HFF-Myc (cell line): ENCODE measurements at places on chromosomes 16 and 17.

- no peak for DNase-seq
Observed at GRCh38 chr16:66278111-66278531, 88.4 kb upstream of the CDH5 start.

GRCh38 chr16:26204138-26204537 is 512.4 kb downstream of the HS3ST4 start:
- DNase-seq = no peak

DNA sequence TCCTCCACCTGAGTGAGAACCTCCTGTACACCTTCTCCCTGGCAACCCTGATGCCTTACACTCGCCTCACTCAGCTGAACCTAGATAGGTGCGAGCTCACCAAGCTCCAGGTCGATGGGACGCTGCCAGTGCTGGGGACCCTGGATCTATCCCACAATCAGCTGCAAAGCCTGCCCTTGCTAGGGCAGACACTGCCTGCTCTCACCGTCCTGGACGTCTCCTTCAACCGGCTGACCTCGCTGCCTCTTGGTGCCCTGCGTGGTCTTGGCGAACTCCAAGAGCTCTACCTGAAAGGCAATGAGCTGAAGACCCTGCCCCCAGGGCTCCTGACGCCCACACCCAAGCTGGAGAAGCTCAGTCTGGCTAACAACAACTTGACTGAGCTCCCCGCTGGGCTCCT is 679 bp downstream of the GP1BA start:
- no peak for DNase-seq

GRCh38 chr16:48462106-48462740 is 77.0 kb upstream of the SIAH1 start:
- no peak for DNase-seq

DNA sequence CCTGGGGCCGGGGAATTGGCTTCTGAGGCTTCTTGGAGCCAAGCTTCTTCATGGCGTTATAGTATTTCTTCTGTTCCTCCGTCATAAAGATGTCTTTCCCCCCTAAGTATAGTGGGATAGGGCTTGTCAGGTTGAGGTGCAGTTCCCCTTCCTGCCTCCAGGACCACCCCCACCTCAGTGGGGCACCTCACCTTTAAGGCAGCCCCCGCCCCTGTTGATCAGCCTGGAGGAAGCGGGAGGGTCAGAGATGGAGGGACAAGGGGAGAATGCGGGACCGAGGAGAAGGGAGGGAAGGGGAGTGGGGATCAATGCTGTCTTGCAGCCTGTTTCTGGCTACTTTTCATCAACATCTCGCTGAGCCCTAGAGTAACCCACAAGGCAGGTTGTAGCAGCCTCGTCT is 11.6 kb upstream of the CD79B start:
- no peak for DNase-seq

DNA sequence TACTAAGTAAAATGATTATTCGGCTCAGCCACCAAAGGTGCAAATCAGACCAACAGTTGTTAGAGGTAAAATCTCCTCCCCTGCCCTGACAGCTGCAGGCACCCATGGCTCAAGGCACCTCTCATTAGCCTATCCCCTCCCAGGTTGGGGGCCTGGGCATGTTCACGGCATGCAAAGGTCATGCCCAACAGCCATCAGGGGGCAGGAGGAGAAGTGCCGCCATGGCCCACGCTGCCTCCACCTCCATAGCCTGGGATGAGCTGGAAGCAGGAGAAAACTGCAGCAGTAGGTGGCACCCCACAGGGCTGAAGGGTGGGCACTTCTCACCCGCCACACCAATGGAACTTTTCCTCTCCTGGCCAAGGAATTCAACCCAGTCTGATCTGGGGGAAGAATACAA is 146.4 kb upstream of the COX10 start:
- DNase-seq = no peak

DNA sequence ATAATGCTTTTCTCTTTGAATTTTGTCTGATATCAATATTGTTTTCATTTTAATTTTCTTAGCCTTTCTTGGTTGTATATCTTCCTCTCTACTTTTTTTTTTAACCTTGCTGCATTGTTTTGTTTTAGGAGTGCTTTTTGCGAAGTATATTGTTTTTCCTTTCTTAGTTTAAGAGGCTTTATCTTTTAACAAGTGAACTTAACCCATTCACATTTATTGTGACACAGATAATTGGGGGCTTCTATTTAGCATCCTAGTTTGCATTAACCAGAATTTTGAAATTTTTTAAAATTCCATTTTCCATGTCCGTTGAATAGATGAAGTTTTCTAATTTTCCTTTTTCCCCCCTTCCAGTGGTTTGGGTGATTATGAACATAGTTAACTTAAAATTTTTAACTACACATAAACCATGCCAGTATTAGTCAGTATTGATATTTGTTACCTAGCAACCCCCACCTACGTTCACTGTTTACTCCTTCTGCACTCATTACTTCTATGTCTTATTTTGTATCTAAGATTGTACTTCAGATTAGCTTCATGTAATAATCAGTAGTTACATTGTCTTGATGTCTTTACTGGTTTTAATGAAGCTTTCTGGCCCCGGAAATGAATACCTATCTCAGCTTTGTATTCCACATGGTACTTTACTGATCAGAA is 44.4 kb downstream of the TNRC6A start:
- no peak for DNase-seq
